GM13977 (cell line): ENCODE measurements at places on chromosomes 6 and 20.

DNA sequence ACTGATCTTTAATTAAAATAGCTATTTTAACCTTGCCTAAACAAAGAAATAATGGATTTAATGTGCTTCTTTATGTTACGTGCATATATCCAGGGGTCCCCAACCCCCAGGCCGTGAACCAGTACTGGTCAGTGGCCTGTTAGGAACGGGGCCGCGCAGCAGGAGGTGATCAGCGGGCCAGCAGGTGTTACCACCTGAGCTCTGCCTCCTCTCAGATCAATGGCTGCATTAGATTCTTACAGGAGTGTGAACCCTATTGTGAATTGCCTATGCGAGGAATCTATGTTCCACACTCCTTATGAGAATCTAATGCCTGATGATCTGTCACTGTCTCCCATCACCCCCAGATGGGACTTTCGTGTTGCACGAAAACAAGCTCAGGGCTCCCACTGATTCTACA is 8.8 kb downstream of the CYP24A1 start:
- DNase-seq = no peak

DNA sequence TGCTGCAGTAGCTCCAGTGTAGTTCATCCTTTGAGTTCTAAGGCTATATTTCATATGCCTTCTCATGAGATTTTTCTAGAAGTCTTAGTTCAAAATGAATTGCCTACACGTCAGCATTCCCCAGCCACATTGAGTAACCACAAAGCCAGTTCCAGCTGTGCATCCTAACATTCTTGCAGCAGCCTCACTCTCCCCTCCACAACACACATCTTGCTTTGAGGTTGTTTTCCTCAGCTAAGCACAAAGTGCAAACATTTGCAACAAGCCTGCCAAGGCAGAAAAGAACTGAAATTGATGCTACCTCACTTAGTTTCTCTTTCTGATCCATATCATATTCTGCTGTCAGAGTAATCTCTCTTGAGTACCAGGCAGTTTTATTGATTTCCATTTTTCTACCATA is 160.7 kb upstream of the KCNQ5 start:
- DNase-seq = no peak

- no peak for DNase-seq
Measured at GRCh38 chr6:117505311-117505710, 22.8 kb downstream of the DCBLD1 start.

- DNase-seq = peak; percentile 63
Measured at GRCh38 chr6:136751522-136751956, 40.7 kb downstream of the MAP3K5 start.

- peak; percentile 75 for DNase-seq
Measured at GRCh38 chr6:32972353-32973143, 4.2 kb downstream of the BRD2 start.

DNA sequence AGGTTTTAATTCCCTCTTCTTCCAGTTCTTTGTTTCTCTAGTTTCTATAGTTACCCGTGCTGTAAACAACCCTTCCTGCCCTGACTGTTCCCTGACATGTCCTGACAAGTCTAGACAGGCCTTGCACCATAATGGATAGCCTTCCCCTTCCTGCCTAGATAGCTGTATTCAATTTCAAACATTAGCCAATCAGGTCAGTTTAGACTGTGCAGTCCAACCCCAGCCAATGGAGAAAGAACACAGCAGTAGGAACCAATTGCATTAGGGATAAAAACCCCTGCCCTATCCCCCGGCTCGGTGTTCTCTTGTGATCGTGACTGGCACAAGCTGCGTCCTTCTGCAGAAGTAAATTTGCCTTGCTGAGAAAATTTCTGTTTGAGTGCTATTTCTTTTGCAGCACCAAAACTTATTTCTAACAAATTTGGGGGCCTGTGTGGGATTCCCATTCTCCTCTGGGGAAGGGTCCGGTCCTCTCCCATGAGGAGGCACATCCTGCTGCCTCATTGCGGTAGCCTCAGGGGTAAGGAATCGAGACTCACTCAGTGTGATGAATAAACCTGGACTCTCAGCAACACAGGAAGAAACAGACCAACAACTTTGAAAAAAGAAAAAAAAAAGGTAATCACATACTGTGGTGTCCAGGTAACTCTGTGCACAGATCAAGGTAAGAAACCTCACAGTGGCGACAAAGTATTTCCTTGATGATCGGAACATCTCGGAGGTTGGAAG is 248.7 kb upstream of the ECI2 start:
- DNase-seq = no peak

DNA sequence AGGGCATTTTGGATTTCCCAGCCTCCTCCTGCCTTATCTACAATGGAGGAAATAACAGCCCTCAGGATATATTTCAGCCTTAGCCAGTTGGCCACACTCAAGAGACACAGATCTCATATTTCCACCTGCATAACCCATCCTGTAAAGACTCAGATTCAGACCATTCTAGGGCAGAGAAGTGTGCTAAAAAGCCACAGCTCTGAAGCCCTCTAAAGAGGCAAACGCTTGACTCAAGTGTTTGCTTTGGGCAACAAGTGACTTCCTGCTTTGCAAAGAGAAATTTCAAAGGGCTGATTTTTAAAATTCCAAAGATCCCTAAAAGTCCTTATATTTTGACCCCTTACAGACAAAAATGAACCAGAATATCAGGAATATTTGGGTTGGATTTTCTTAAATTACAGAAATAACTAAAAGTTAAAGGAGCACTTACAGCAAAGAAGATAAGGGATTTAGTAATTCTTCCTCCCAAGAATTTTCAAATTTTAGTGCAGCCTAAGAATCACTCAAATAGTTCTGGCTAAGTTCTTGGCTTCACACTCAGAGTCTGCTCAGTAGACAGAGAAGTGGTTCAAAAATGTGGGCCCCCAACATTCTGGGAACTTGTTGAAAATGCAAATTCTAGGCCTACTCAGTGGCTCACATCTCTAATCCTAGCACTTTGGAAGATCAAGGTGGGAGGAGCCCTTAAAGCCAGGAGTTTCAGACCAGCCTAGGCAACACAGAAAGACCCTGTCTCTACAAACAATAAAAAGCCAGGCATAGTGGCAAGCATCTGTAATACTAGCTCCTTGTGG is 18.9 kb upstream of the ADGRF5 start:
- DNase-seq = no peak

DNA sequence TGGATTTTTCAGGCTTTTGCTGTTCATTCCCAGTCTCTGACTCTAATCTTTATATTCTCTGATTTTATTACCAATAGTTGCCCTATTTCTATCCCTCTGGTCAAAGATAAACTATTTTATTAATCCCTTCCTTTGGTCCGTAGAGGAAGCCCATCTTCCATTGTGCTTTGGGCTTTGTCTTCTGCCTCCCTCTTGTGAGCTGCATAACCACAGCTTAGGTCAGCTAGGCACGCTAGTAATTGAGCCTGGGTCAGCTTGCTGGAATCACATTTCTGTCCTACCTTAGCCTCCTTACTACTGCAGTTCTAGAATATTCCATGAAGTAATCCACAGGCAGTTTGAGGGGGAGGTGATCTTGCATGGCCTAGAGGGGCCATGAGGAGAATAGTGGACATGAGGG is 49.4 kb downstream of the TRMT11 start:
- no peak for DNase-seq

DNA sequence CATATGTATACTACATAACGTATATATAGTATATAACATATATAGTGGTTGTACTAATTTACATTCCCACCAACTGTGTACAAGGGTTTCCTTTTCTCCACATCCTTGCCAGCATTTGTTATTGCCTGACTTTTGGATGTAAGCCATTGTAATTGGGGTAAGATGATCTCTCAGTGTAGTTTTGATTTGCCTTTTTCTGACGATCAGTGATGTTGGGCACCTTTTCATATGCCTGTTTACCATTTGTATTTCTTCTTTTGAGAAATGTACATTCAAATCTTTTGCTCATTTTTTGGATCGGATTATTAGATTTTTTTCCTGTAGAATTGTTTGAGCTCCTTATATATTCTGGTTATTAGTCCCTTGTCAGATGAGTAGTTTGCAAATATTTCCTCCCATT is 11.4 kb downstream of the SYNJ2 start:
- no peak for DNase-seq

DNA sequence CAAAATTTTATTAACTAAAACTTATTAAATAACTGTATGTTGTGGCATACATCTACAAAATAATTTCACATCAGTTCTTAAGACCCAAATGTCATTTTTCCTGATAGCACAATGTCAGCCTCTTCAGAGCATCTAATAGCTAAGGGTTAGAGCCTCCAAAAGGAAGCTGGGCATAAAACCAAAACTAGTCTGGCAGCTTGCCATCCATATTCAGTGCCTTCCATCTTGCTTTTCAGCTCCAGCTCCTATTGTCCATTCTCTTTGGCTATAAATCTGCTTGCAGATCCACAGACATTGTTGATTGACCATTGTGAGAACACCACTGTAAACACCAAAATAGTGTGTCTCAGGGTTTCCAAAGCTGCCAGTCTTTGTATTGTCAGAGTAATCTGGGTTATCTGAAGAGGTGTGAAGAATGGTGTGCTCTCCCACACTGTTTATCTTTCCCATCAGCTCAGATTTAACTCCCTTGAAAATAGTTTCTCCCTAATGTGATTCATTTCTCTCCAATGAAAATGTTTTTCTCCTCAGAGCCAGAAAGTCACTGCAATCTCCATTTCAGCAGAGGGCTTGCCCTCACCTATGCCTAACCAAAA is 154.8 kb upstream of the KCNQ5 start:
- DNase-seq = no peak

- DNase-seq = no peak
Measured at GRCh38 chr6:155561257-155561965, 105.8 kb upstream of the NOX3 start.

- no peak for DNase-seq
Measured at GRCh38 chr20:19077370-19078220, 134.8 kb upstream of the SLC24A3 start.

DNA sequence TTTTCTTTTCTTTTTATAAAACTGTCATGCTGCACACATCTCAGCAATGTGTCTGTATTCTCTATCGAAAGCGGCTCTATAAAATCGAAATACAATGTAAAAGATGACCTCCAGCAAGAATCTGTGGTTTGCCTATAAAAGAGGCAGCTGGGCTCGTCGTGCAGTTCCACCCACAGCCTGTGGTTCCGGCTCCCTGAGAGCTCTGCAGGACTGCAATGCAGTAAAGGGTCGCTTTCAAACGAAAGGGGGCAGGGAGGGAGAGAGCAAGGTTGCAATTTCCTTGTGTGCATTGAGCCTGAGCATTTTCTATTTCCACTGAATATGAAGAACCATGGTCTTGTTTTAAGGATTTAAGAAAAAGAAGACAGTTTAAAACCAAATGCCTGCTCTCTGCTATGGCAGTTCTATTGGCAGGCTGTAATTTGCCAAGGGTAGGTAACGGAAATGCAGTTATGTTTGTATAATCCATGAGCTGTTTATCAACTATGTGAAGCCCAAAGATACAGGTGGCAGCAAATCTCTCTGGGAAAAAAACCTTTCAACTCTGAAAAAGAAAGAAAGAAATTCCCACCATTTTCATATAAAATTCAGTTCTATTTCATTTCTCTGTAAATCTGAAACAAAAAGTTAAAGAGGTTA is 236.5 kb downstream of the HACE1 start:
- DNase-seq = no peak

DNA sequence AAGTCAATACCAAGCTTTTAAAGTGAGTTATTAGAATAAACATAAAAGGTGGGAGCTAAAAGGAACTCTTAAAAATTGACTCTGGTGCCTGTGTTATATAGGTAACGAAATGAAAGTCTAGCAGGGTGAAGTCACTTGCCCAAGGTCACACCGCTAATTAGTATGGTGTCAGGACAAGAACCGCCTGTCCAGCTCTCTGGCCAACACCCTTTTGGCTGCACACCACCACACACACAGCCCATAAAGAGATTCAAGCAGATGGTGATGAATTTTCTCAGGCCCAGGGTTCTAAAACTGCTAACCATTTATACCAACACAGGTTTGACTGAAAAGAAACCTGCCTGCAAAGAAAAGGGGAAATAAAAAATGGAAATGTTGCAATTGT is 20.2 kb downstream of the GFOD1 start:
- no peak for DNase-seq

GRCh38 chr6:26199773-26200764 is 112.8 kb downstream of the HFE start:
- no peak for DNase-seq

- no peak for DNase-seq
Measured at GRCh38 chr20:44830523-44830922, 20.2 kb upstream of the RIMS4 start.

- no peak for DNase-seq
Measured at GRCh38 chr6:55496201-55496600, 82.8 kb downstream of the HMGCLL1 start.
